ENCODE measurements at places on chromosomes 3 and 15.

DNA sequence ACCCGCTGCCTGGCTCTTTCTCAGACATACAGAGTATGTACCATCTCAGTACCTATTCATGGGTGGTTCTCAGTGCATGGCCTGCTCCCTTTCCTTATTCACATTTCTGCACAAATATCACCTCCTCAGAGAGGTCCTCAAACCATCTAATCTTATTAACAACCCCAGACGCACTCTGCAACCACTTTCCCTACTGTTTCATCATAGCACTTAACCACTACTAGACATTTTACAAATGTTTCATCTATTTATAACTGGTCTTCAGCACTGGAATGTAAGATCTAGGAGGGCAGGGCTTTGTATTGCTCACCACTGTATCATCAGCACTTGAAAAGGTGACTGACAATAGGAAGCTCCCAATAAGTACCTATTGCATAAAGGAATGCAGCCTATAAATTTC, 45.1 kb downstream of the TNIK start:
- DNase-seq = peak; percentile 43

DNA sequence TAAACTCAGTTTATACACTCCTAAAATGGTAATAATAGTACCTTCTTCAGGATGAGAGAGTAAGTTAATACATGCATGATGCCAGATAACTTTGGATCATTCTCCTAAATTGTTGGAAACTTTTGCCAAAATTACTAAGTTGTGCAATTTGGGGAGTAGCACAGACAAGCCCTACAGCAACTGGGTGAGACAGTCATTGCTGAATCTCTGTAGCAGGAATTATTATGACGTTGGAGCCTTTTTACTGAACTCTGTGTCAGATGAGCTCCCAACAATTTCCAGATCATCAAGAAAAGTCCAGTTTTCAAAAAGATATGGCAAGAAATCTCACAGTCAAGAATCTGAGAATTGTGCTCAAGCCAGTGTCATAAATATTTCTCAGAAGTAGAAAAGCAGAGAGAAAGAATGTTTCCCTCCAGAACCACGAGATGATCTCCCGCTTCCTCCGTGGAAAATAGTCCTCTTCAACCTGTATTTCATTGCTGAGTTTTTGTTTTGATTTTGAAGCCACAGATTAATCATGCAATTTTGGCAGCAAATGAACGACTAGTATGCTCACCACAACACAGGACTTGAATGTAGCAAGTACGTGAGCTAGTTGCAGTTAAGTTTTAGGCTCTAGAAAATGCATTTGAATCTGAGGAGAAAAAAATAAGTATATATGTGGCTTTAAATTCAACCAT, 485.4 kb downstream of the CNTN6 start:
- no peak for DNase-seq

DNA sequence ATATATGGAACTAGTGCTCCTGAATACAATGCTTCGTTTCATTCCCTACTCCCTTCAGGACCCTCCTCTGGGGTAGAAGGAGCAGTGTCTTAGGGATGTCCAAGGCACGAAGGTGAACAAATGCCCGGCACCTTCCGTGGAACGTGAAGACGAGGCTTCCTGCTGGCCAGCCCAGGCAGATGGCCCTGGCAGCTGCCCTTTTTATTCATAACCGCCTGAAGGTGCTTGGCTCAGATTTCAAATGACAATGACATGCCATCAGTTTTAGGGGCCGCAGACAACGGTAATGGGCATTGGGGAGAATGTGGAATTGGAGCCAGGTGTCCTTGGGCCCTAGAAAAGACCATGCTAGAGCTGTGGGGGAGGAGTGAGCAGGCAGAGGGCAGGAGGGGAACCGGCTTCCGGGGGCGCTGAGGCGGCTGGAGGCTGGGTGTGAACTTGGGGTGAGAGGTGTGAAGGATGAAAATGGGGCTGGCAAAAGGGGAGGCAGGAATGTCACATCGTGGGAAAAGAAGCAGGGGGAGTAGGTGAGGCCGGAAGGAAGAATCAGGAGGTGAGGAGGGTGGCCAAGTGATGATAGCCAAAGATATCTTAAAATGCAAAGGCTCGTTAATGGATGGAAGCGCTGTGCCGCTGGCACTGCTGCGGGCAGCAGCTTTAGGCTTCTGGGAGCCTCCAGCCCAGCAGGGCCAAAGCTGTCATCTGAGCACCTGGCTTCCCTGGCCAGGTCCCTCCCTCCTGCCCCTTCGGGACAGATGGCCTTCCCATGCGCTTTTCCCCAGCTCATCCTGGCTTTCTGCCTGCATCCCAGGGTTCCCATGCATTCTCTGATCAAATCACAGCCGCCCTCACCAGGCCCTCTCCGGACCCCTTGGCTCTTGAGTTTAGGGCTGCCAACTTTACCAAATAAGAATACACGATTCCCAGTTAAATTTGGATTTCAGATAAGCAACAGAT, 93.7 kb downstream of the TMEM266 start:
- DNase-seq = no peak

DNA sequence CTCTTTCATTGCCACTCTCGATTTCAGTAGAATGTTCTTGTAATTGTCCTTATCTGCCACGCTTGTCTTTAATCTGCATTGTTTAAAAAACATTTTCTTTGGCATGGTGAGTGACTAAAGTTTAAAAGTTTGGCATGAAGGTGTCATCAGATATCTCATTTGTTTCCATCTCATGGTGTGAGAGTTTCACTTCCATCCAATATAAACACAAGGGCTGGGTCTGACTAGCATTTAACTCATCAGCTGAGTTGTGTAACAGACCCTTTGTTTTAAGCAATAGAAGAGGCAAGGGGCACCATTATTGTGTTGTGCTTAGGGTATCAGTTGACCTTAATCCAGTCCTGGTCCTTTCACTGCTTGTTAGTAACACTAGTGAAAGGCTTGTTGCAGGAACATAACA, 49.9 kb upstream of the IL12A start:
- peak; percentile 74 for DNase-seq

DNA sequence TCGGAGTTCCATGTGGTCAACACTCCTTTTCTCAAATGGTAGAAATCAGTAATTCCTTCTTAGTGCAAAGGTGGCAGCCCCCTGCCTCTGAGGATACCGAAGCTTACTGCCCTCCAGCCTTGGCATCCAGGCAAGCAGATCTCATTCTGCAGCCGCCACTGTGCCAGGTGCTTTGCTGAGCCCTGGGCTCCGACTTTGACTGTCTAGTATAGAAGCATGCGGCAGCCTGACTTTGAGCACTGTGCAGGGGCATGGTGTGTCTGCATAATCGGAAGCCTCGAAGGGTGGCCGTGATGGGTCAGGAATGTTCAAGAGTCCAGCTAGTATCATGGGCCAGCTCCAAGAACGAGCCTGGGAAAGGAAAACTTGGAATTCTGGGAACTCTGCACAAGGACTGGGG, 39.7 kb downstream of the ABTB1 start:
- no peak for DNase-seq

DNA sequence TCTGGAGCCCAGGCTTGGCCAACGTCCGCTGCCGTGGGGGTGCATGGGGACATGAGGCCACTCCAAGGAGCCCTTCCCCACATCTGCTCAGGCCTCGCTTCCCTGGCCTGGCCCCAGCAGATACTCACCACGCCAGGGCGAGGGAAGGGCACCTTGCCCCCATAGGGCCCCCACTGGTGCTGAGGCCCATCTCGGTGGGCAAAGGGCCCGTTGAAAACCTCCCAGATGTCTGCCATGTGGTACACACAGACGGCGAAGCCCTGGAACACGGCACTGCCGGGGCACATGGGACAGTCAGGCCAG, 4.7 kb downstream of the SEMA3G start:
- no peak for DNase-seq

- no peak for DNase-seq
These were observed 3.0 kb downstream of the RPL39L start for GRCh38 chr3:187136337-187136736.

DNA sequence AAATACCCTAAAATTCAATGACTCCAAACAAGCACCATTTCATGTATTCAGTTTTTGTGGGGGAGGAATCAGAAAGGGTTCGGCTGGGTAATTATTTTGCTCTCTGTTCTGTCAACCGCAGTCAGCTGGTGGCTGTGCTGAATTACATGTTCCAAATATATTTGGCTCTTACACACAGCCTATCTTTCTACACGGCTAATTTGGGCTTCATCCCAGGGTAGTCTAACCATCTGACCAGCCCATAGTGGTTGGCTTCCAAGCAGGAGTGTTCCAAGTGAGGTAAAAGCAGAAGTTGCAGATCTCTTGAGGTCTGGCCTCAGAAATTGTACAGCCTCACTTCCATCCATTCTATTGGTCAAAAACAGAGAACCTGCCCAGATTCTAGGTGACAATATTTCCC, 760.8 kb upstream of the SEMA6D start:
- DNase-seq = no peak

DNA sequence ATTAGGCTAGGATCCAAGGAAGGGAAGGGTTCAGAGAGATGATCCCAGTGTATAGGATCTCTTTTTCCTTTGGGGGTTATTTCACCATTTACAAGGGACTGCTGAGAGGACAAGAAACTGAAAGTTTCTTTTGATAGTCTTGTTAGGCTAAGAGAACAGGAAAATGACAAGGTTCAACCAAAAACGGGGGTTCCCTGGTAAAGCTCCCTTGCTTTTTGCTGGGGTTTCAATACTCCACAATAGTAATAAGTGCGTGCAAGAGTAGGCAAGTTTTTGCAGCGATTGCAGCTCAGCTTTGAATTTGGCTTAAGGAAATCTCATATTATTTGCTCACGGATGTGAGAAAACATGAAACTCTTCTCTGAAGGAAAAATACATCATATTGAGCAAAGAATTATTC, 18.8 kb upstream of the SUSD5 start:
- DNase-seq = no peak

DNA sequence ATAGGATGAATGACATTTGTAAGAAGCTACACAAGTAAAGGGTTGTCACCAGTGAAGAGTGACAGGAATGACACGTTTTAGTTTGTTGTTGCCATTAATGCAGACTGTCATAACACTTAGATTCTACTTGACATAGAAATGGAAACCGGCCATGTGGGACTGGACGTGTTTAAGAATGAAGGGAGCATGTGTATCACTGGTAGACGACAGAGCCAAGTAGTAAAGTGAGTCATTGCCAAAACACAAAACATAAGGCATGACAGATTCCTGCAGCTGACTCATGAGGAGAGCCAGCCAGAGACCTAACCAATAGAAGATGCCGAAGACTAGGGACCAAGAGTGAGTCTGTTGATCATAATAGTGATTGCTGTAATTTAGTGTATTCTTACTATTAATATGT, 106.2 kb upstream of the PLAAT1 start:
- peak; percentile 91 for DNase-seq

DNA sequence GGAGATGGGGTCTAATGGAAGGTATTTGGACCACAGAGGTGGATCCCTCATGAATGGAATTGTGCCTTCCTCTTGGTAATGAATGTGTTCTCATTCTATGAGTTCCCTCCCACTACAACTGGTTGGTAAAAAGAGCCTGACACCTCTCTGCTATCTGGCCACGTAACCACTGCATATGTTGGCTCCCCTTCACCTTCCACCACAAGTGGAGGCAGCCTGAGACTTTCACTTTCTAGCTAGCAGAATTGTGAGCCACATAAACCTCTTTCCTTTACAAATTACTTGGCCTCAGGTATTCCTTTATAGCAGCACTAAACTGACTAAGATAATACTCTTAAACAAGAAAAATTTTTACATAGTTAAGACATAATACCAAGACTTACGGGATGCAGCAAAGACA, 155.3 kb downstream of the NR1I2 start:
- no peak for DNase-seq

- no peak for DNase-seq
These were observed 46.2 kb upstream of the PLCL2 start for GRCh38 chr3:16838561-16838960.

DNA sequence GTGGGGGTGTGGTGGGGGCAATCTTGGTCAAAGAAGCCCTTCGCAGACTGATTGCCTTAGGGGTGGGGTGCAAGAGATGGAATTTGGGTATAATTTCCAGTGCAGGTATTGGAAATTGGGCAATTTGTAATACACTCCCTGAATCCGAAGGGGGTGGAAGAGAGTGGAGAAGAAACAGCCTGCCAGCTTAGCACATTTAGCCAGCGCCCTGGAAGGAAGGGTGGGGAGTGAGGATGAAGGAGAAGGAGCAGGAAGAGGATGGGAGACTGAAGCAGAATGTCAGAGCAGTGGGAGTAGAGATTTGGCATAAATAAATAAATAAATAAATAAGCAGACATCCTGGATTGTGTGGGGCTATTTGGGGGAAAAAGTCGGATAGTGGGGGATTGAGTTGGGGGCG, 1.6 kb downstream of the GAP43 start:
- no peak for DNase-seq

DNA sequence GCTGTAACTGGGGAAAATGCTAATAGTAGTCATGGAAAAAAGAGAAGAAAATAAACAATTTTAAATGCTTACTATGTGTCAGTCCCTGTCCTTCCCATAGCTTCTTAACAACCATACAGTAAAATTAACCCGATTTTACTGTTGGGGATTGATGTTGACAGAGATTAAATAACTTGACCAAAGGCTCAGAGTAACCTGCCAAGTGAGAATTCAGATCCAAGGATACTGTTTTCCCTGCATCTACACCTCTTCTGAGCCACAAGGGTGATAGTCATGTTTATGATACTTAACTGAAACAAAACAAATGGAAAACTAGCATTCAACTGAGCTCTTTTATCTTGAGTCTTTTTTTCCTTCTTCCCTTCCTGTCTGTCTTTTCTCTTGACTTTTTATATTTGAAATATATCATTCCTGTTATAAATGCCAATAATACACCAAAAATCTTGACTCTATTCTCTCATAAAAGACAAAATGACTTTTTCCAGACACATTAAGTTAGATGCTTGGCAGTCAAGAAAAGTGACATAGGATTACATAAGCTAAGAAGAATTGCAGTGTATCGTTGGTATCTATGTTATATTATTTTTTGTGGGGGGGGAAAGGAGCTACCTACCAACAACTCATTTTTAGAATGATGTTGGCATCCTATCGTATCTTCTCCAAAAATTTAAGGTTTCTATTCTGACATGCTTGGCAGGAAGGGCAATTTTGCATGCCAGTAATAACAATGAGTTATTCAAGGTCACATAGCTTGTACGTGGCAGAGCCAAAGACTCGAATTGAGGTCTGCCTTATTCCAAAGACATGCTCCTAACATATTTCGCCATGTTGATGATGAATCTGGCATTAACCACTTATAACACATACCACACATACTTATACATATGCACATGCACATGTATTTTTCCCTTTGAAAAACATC, 306.6 kb upstream of the KCNH8 start:
- DNase-seq = no peak

DNA sequence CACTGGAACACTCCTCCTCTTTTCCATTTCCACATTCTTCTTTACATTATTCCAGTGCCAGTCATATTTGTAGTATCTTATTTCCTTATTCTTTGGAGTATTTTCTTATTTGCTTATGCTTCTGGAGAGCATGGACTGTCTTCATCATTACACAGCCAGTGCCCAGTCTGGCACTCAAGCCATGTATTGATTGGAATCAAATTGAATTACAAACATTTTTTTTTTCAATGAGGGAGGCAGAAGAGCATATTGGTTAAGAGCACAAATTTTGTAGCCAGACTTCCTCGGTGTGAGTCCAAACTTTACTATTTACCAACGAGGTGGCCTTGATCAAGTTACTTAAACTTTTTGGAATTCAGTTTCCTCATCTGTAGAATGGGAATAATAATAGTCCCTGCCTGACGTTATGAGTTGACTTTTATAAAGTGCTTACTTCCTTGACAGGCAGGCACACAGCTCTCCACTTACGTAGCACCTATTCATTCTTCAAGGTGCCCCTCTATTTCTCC, 186.6 kb upstream of the BCL6 start:
- DNase-seq = no peak
